ENCODE measurements at places on chromosomes 2 and 18.

DNA sequence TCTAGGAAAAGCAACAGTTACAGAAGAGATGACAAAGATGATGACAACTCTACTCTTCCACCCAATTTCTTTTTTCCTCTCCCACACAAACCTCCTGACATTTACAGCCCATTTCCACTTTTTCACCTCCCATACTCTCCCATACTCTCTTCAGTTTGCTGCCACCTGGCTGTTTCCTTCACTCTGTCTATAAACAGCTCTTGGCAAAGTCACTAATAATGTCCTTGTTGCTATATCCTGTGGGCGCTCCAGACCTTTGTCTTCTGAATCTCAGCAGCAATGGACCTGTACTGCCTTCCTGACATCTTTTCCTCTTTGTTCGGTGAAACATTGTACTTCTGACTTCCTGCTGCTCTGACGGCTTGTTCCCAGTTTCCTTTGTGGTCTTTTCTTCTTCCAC is 60.7 kb upstream of the CAVIN2 start:
- DNase-seq: no peak

- no peak for DNase-seq
Observed at GRCh38 chr2:176081837-176082524, 1.8 kb downstream of the EVX2 start.

DNA sequence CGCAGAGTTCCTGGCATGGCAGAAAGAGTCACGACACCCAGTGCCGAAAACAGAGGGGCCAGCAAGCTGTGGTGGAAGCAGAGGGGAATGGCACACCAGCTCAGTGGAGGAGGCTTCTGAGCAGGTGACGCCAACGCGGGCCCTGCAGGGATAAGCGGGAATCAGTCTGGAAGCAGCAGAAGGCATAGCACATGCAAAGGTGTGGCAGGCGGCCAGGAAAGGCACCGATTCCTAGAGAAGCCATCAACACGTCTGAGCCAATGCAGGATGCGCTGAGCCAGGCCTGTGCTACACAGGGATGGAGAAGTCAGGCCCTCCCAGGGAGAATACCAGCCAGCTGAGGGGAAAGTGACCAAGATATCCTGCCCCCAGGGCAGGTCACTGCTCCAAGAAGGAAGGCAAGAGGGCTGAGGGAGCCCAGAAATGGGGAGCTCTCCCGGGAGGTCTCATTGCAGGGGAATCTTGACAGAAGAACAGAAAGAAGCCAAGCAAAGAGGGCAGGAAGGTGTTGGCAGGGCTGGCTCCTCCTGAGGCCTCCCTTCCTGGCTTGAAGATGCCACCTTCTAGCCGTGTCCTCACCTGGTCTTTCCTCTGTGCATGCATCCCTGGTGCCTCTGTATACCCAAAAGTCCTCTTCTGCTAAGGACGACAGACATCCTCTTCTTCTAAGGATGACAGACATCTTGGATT is 16.3 kb downstream of the TEX51 start:
- no peak for DNase-seq

- no peak for DNase-seq
Observed at GRCh38 chr18:37550118-37550875, 15.3 kb downstream of the CELF4 start.

GRCh38 chr2:109318150-109318948 is 189.3 kb downstream of the SH3RF3 start:
- no peak for DNase-seq

DNA sequence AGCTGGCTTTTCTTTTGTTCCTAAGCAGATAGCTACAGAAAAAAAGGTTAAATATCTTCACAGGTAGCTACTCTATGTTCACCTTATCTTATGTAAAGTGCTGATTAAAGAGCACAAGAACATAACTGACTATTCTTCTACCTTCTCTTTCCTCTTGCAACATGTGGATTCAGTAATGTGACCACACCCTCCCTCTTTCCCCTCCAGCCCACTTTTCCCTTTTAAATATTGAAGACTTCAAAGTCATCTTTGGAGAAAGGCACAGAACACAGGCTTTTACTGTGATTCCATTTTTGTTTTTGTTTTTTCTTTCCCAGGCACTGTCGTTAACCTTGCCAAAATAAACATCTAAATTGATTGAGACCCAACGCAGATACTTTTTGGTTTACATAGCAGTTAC is 418.1 kb upstream of the CDH20 start:
- no peak for DNase-seq

Measured in activated CD8-positive, alpha-beta T cell treated with anti-CD3 and anti-CD28 coated beads for 36 hours (primary cell).